ENCODE measurements at places on chromosomes 1 and 21. TPM values are rescaled to one million over a fixed set of nuclear protein-coding genes. Genes with fewer than 3 reads are reported as not detected.

Gene KLHDC7A
- 9.7 TPM for polyA plus RNA-seq

Gene GJA4
- polyA plus RNA-seq, result 11.2 TPM

Gene RGS18
- polyA plus RNA-seq, result 1.8 TPM

Gene C1orf141
- 0.13 TPM for polyA plus RNA-seq

Gene FASLG
- polyA plus RNA-seq, result not detected

Gene SPOCD1
- polyA plus RNA-seq, result 0.45 TPM

Gene NIT1
- polyA plus RNA-seq, result 50.5 TPM

- DNase-seq, result no peak
Observed at GRCh38 chr1:231666220-231666936, 39.8 kb downstream of the DISC1 start.

- DNase-seq, result peak; percentile 32
Observed at GRCh38 chr21:32562426-32562825, 22.9 kb downstream of the TCP10L start.

GRCh38 chr1:161733526-161733925, 12.2 kb downstream of the FCRLB start:
- no peak for DNase-seq

- DNase-seq, result no peak
Observed at GRCh38 chr1:997993-998744, 1.7 kb downstream of the HES4 start.

DNA sequence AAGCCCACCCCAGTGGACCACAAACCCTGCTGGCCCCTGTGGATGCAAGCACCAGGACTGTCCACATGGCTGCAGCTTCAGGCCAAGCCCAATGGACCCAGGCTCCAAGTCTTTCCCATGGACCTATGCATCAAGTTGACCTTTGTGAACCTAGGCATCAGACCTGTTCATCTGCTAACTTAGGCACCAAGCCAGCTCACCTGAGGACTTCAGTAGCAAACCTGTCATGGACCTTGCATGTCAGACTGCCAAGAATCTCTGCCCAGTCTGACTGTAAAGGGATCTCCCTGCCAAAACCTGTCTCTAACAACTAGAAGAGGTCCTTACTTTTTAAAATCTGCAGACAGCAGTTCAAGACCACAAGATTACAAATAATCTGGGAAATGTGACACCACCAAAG, 37.8 kb downstream of the FMO3 start:
- DNase-seq, result no peak

- peak; percentile 50 for DNase-seq
Observed at GRCh38 chr1:91166106-91166712, 144.4 kb upstream of the ZNF644 start.

DNA sequence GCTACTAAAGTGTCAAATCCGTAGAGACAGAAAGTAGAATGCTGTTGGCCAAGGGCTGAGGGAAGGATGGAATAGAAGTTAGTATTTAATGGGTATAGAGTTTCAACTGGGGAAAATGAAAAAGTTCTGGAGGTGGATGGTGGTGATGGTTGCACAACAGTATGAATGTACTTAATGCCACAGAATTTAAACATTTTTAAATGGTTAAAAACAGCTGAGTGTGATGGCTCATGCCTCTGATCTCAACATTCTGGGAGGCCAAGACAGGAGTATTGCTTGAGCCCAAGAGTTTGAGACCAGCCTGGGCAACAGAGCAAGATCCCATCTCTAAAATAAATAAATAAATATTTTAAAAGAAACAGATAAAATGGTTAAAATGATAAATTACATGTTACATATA, 44.5 kb downstream of the PIK3R3 start:
- no peak for DNase-seq

GRCh38 chr1:59752556-59753414, 62.0 kb upstream of the HOOK1 start:
- no peak for DNase-seq

DNA sequence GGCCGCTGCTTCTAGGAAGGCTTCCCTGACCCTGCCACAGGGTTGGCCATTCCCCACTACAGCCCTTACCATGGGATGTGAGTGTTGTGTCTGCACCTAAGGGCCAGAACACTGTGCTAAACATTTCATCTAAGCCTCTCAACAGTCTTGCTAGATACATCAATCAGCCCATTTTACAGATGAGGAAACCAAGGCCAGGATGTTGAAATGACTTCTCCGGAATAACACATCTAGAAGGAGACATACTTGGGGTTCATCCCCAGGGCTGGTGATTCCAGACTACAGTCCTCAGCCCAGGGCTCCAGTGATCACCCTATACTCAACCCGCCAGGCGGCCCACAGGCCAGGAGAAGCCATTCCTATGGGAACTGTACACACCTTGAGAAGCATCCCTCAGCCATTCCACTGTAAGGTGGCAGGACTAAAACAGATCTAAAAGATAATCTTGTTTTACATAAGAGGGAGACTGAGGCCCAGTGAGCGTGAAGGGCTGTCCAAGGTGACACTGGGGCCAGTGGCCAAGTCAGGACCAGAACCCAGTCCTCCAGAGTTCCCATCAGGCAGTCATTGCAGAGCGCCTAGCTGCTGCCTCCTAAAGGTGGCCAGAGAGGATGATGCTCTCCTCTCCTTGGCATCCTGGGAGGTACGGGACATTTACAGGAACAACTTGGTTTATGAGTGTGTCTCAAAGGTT, 119.5 kb downstream of the GLIS1 start:
- DNase-seq, result no peak

DNA sequence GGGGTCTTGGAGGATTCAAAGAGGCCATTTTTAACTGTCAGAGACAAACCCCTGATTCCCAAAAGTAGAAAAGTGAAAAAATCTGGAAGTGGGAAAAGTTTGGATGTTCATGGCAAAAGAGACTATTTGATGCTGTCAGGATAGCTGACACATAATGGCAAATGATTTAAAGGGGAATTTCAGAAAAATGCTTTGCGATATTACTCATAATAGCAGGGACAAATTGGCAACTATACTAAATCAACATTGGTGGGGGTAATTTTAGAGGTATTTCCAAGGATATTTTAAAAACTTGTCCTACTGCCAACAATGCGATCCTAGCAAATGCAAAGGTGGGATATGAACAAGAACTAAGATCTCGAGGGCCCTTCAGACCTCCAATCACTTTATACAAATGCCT, 5.3 kb upstream of the GSTM4 start:
- DNase-seq, result no peak

DNA sequence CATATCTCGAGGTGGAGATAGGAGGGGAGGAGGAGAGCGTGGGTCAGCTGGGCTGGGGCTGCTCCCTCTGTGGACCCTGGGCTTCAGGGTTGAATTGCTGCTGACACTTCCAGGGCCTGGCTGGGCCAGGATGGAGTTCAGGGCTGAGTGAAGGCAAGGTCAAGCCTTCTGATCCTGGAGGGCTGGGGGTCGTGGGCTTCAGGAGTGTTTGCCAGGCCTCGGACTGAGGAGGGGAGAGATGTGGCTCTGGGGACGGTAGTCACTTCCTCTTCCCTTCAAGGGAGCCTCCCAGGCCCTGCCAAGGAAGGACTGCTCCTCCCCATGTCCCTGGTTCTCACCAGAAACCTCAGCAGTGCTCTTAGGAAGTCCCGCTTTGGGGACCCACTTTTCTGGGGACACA, 12.1 kb upstream of the FAM131C start:
- no peak for DNase-seq

Data from left kidney (tissue), 8 donors.